ENCODE measurements at places on chromosomes 4 and X. TPM values are rescaled to one million over a fixed set of nuclear protein-coding genes. Genes with fewer than 3 reads are reported as not detected.

TMEM184C gene
- 23.6 TPM for total RNA-seq

STK32B gene
- total RNA-seq, result 1.6 TPM

VSIG4 gene
- not detected for total RNA-seq

PPP2R2C gene
- 17.6 TPM for total RNA-seq

PGAM4 gene
- total RNA-seq, result 0.22 TPM

KLHL13 gene
- 5.3 TPM for total RNA-seq

GAGE13 gene
- not detected for total RNA-seq

MAOB gene
- not detected for total RNA-seq

ZNF732 gene
- total RNA-seq, result not detected

GIMD1 gene
- not detected for total RNA-seq
